ENCODE measurements at places on chromosomes 2 and 18. TPM values are rescaled to one million over a fixed set of nuclear protein-coding genes. Genes with fewer than 3 reads are reported as not detected.
A peak's percentile ranks its signal among the peaks of the same experiment; 100 is the strongest.

- DNase-seq: no peak
These were observed 200.7 kb upstream of the SMAD7 start for GRCh38 chr18:49151482-49151881.

- DNase-seq: no peak
These were observed 107.7 kb upstream of the RAB27B start for GRCh38 chr18:54720620-54721019.

GRCh38 chr18:78776151-78776550 is 203.5 kb upstream of the SALL3 start:
- DNase-seq: no peak

GRCh38 chr2:46308629-46309028 is 11.4 kb downstream of the EPAS1 start:
- DNase-seq: no peak

DNA sequence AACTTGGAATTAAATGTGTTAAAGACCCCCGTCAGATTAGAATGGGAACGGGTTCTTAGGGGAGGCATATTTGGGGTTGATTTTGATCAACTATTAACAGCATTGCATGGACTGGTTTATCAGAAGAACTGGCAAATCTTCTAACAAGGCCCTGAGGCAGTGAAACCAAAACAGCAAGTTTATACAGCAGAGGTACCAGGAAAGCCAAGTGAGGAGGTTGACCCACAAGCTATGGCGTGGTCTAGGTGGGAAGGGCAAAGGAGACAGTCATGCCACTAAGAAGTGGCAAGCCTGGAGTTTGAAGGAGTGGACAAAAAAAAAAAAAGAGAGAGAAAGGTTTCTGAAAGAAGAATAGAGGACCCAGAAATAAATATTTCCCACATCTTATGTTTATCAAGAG is 187.0 kb downstream of the MREG start:
- DNase-seq: no peak

- no peak for DNase-seq
These were observed 141.2 kb upstream of the RGPD4 start for GRCh38 chr2:107685421-107685986.

DNA sequence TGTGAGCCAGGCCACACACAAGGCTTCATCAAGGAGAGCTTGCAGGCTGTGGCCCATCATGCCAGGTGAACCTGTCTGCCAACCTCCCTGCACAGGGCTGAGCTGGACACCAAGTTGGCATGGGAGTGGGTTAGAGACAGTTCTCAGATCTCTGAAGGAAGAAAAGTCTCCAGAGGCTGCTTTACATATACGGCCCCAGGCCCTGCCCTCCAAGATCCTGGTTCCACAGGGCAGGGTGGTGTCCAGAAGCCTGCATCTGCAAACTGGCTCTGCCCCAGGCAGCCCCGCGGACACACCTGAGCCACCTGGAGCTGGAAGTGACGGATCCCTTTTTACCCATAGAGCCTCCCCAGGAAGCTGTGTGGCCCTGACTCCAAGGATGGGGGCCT is 24.2 kb upstream of the HES6 start:
- peak; percentile 46 for DNase-seq

Gene VIT
- total RNA-seq: 1.2 TPM

DNA sequence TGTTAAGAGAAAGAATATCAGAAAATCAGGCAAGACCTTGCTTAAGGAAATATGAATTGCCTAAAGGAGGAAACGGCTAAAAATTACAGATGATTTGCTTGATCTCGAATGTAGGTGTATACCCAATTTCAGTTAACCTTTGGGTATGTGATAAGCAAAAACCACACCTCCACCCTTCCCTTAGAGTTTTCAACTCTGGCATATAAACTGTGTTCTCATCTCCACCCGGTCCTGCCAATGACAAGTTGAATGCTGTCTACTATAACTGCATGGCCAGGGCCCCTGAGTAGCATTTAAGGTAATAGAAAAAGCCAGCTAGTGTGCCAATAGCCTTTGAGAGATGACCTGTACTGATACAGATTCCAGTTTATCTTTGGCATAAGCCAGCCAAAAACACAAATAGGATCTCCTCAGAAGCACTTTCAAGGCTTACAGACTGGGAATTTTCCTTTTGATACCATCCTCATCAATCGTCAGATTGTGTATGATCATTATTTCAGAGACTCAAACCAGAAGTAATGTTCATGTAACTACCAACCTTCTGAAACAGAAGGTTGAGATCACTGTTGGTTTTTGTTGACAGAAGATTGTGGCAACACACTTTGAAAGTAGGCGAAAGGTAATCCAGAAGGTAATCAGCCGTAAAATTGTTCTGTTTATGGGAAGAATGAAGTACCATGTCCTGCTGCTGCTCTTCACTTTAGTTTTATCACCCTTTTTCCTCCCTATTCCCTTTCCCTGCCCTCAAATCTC is 163.1 kb downstream of the GFPT1 start:
- no peak for DNase-seq

Gene TMEM37
- total RNA-seq: 1.7 TPM

Gene CARF
- total RNA-seq: 5.0 TPM

- DNase-seq: peak; percentile 87
These were observed 112.1 kb downstream of the NFATC1 start for GRCh38 chr18:79507546-79508480.

- no peak for DNase-seq
These were observed 8.8 kb upstream of the POLI start for GRCh38 chr18:54260396-54261072.

DNA sequence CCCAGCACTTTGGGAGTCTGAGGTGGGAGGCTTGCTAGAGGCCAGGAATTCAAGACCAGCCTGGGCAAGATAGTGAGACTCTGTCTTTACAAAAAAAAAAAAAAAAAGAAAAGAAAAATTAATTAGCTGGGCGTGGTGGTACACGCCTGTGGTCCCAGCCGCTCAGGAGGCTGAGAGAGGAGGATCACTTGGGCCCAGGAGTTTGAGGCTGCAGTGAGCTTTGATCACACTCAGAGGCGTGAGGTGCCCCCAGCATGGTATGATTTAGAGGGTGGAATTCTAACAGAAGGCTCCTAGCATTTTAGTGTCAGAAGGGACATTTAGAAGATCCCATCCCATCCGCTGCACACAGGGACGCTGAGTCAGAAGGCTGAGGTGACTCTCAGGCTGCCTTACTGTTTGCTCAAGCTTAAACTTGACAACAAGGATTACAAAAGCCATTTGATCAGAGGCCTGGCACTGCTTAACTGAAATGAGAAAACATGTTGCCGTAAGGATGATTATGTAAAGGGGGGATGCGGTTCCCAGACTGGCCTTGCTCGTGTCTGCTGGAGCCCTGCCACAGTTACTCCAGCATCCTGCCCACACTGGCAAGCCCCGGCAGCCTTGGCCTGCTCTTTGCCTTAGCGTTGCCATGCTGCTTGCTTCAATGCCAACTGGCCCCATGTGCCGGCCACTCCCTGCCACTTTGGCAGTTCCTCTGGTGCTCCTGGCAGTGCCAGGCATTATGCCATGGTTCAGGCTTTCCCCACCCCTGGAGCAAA is 45.6 kb upstream of the SLC1A4 start:
- DNase-seq: peak; percentile 95

Gene CD8B
- total RNA-seq: not detected

- DNase-seq: no peak
These were observed 363.7 kb upstream of the CHAC2 start for GRCh38 chr2:53403792-53404413.

DNA sequence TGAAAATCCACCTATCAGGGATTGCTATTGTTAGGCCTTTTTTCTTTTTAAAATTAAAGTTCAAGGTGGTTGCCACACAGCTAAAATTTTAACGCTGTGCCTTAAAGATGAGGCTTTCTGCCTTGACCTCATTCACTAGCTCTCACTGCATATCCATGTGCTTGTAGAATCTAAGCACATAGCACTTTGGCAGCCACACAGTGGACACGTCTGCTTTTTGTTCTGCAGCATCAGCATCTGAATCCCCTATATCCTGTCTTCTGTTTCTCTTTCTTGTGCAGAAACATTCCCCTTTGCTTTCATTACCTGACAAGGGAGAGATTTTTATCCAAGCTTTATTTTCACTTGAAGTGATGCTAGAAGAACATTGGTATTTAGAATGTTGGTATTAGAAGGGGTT is 38.1 kb downstream of the RALB start:
- DNase-seq: no peak

DNA sequence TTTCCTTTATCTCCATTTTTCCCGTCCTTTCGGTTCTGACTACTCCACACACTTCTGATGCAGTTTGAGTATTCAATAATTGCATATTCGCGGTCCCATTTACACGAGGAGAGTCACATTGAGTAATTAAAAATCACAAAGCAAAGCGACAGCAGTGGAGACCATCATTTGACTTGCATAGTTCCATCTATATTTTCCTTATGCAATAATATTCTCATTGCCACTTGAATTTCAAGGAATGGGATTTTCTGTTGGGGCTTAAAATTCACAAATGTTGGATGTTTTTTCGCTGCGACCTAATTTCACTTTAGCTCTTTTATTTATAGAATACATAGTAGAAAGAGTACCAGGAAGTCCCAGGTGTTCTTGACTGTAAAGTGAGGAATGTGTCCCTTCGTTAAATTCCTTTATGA is 186.8 kb downstream of the ZEB2 start:
- DNase-seq: no peak

GRCh38 chr2:127392133-127392827 is 4.5 kb upstream of the MAP3K2 start:
- DNase-seq: no peak

DNA sequence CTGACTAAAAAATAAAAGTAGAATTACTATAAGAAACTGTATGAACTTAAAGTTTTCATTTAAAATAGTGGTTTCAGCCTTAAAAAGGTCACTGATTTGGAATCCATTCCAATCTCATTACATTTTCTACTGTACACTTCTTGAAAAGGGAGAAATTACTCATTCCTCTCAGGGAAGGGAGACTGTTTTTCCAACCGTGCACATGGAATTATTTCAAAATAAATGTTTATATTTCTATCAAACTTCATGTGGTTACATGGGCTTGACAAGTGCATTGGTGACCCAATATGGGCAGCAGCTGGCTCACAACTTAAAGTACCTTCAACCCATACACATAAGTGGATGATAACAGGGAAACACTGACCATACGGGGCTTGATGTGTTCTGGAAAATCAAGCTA is 324.5 kb upstream of the THUMPD2 start:
- no peak for DNase-seq

Gene TBC1D8
- 8.7 TPM for total RNA-seq

Data from psoas muscle (tissue), 8 donors.